ENCODE measurements at places on chromosomes 12 and 14.

DNA sequence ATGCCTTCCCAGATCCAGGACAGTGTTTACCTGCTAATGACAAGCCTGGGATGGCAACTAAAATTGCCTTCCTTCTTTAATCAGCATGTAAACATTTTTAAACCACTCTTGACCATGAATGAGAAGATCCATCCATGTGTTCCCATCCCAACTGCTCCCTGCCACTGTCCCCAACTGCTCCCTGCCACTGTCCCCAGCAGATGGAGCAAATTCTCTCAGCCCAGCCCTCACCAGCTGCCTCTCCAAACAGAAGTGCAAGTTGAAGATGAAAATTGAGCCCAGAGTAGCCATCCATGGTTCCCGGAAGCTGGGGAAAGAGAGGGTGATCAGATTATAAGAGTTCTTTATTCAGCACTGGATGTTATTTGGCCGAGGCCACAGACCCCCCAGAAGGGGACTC, 133.1 kb downstream of the SLC15A4 start:
- no peak for DNase-seq

GRCh38 chr12:57127726-57128518, at the start of gene LRP1:
Gene LRP1 (plus strand): TSS chr12:57128483. CDS start chr12:57128965, 482 bp downstream.
- DNase-seq: peak; percentile 74

GRCh38 chr14:23548351-23549318, 2.9 kb downstream of the ZFHX2 start:
- DNase-seq: no peak

GRCh38 chr12:15201456-15201855, 19.8 kb downstream of the RERG start:
- DNase-seq: no peak

- no peak for DNase-seq
Observed at GRCh38 chr14:58994130-58994529, 194.3 kb upstream of the DAAM1 start.

DNA sequence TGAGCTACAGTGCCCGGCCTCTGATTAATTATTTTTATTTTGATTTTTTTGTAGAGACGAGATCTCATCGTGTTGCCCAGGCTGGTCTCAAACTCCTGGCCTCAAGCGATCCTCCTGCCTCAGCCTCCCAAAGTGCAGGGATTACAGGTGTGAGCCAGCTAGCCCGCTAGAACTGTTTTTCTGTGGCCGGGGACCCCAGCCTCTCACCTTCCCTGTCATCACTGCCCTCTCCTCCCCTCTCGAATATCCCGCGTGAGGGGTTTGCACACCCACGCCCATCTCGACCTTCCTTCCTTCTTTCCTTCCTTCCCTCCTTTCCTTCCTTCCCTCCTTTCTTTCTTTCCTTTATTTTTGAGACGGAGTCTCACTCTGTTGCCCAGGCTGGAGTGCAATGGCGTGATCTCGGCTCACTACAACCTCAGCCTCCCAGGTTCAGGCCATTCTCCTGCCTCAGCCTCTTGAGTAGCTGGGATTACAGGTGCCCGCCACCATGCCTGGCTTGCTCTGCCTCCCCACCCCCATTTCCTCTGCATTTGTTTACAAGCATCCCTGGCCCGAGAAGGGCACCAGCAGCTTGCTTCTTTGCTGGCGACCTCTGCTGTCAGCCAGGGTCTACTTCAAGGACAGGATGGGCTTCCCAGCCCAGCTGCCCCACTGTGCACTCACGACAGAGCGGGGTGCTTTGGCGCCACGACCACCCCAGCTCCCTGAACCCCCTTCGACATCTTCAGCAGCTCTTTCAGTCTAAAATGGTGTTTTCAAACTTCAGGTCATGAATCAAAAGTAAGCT, 4.3 kb upstream of the TRAF3 start:
- no peak for DNase-seq

GRCh38 chr12:91574391-91574790, 391.8 kb upstream of the DCN start:
- DNase-seq: no peak

- DNase-seq: no peak
Observed at GRCh38 chr14:96729889-96730288, 67.3 kb upstream of the VRK1 start.

DNA sequence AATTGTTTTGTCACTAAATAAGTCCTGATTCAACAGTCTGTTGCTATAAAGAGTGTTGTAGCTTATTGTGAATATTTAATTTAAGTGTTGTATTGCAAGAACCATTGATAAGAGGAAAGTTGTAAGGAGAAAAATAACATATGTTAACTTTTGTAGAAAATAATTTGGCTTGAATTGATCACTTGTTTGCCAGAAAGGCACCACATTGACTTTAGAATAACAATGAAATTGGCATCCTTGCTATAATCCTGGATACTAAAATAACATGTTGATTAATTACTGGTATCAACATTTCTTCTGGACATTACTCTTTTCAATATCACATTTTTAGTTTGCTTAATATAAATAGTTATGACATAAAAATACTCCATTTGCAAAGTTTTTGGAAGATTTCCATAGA, 159.0 kb downstream of the MGAT4C start:
- DNase-seq: no peak

DNA sequence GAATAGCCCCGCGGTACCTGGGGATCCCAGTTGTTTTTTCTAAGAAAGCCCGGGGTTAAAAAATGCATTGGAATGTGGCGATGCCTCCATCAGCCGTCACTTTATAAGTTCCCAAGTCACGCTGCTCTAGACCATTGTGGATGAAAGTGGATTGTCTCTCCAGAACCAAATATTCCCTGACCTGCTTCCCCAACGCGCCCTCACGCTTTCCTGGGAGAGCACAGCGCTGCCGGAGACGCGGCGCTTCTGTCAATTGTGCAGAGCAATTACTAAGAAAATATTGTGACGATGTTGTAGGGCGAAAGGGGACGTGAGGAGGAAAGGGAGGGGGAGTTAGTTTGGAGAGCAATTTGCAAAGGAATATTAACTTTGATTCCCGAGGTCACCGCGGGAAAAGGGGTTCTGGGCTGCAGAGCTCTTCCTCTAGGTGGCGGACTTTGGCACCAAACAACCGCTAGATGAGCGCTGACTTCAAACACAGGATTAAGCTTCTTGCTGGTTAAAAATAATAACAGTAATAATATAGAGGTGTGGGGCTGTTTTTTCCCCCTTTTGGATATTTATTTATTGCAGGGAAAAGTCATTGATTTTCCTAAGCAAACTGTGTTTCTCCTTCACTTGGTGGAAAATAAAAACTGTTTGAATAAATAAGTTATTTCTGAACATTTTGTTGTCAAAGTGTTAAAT, 9.6 kb upstream of the FOXG1 start:
- no peak for DNase-seq

DNA sequence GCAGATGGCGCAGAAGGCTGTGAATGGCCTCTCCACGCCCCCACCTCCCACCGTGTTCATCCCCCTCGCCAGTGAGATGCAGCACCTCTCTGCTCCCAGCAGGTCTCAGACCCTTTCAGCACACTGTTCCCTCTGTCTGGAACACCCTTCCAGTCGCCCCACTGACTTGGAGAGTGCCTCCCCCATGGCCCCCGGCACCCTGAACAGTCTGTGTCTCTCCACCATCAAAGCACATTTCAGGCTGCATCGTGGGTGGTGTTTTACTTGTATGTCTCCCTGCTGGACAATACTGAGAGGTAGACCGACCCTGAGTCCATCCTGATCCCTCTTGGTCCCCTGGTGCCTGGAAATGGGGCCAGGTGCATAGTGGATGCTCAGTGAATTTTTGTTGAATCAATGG, 34.9 kb downstream of the CACNA2D4 start:
- no peak for DNase-seq

DNA sequence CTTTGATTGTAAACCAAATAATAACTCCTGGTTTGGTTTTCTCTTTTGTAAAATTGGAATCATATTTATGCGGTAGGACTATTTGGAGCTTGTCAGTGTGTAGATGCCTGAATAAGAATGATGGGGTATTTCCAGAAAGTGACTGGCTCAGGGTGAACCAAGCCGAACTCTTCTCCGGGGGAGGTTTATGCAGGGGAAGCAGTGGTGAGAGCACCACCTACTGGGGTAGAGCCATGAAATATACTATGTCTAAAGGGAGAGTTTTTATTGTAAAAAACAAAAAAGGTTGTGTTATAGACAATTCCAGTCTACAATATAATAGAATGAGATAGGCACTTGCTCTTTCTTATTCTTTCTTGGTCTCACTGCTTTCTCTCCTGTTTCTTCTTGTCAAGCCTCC, 222.9 kb upstream of the SLC16A7 start:
- no peak for DNase-seq

GRCh38 chr14:38727731-38728130, 375.3 kb downstream of the SEC23A start:
- DNase-seq: no peak

DNA sequence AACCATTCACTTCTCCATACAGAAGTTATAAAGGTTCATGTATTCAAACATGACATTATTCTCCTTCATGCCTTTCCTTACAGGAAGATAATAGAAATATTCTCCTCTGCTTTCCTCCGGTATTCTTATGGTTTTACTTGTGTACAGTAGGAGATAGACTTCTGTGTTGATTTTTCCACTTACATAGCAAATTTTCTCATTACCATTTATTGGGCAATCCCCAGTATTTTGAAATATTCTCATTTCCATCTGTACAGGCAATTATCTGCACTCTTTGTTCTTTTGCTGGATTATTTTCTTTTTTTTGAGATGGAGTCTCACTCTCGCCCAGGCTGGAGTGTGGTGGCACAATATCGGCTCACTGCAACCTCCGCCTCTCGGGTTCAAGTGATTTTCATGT, 11.0 kb downstream of the PXMP2 start:
- no peak for DNase-seq

- DNase-seq: no peak
Observed at GRCh38 chr12:113926788-113927187, 39.3 kb downstream of the RBM19 start.

- DNase-seq: no peak
Observed at GRCh38 chr14:47365233-47365632, 310.2 kb downstream of the MDGA2 start.

- DNase-seq: no peak
Observed at GRCh38 chr12:31984806-31985591, 25.8 kb downstream of the RESF1 start.

DNA sequence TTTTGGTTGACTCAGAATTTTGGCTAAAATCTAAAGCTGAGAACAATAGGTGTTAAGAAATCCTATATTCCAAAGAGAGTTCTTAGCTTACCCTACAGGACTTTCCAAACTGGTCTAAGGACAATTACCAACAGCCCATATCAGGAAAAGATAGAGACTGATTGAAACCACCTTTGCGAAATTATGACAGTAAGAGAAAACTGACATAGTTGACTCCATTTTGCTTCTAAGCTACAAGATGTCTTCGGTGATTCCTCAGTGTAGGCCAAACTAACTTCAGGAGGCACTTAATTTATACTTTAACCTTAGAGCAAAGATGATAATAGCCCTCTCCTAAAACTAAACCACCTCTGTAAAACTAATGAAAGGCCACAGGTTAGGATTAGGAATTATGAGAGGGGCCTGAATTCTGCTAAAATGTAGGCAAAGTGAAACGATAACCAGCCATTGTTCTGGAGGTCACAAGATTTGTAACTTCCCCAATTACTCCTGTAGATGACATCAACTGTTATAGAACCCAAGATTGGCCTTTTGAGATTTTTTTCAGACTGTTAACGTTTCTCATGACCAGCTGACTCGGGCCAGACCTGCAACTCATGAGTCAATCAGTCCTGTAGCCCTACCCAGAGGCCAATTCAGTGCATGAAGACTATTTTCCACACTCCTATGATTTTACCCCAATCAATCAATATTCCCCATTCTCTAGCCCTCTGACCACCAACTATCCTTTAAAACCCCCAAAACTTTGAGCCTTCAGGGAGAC, 43.0 kb downstream of the KLRG1 start:
- DNase-seq: no peak

GRCh38 chr12:15928870-15929571, 17.9 kb downstream of the DERA start:
- DNase-seq: no peak

GRCh38 chr12:94147991-94148738, at the start of gene PLXNC1:
Gene PLXNC1 (plus strand): TSS chr12:94148577. CDS start chr12:94148972, 395 bp downstream.
- DNase-seq: no peak

GRCh38 chr14:30410986-30411385, 148.0 kb upstream of the G2E3 start:
- no peak for DNase-seq

Measured in amniotic stem cell (primary cell).